ENCODE measurements at places on chromosomes 13 and 19.

- no peak for DNase-seq
These were observed 22.4 kb downstream of the RFXAP start for GRCh38 chr13:36841391-36841790.

- DNase-seq = no peak
These were observed 35.4 kb downstream of the DNAJC15 start for GRCh38 chr13:43058831-43059230.

GRCh38 chr19:13505761-13506470 is 363 bp downstream of the CACNA1A start:
- no peak for DNase-seq

DNA sequence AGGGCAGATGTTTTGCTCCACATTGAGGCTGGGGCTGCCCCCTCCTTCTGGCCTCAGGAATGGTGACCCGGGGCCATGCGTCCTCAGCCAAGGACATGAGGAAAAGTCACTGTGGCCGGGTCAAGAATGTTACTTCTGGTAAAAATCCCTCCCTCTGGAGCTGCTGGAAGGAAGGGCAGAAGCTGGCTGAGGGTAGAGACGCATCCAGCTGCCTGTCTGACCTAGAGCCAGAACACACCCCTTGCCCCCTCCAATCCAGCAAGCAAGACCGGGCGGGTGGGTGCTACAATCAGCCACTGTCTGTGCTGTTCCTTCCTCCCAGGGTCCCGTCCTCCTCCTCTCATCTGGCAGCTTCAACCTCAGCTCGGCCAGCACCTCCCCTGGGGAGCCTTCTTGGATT is 59.0 kb downstream of the PTPRS start:
- DNase-seq = no peak

DNA sequence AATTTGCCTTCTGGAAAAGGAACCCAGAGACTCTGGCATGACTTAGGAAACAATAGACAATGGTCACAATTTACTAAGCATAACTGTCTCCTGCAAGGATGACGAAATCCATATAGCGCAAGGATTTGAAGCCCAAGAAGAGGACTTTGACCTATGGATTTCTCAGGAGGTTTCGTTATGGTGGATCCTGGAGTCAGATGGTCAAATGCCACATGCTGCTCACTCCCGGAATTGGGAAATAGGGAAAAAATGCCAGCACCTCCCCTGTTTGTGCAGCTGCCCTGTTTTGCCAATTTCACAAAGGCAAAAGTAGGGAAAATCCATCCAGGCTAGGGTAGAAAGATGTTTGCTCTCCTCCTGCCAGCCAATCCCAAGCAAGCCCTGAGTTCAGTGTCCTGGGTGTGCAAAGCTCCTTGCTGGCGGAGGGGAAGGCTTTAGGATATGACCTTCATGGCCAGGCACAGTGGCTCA is 23.4 kb downstream of the RDH8 start:
- DNase-seq = no peak

- no peak for DNase-seq
These were observed 314.3 kb upstream of the ARGLU1 start for GRCh38 chr13:106882246-106882645.

- DNase-seq = no peak
These were observed 1.1 kb downstream of the PPP5C start for GRCh38 chr19:46347985-46348384.

GRCh38 chr19:512547-513365 is 5.5 kb downstream of the TPGS1 start:
- DNase-seq = no peak

GRCh38 chr19:49614096-49614833 is 23.3 kb downstream of the PRR12 start:
- DNase-seq = no peak

DNA sequence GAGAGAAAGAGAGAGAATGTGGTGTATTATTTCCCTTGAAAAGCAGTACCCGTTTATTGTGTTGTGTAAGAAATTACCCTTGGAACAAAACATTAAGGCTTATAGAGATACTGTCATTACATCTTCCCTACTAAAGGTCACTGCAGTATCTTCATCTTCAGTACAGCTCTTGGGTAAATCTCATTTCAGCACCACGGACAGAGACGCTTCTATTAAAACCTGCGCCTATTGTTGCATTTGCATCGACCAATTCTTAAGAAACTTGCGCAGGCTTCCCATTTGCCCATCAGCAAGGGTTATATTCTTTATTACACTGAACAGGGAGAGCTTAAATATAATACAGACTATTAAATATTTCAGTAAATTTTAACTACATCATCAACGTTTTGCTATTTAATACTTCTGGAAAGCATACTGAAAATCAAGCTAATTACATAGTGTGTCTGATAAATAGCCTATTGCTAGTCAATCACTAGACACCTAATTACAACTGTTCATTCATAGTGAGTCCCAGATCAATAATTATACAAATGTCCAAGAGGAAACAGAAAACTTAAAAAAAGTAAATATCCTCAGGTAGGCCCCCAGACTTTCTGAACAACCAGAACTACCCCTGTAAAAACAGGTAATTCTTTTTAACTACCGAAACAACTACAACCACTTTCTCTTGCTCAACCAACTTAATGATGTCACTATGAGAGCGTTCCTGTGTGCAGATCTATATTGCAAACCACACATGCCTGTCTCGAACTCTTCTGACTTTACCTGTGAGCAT is 350.6 kb downstream of the LIG4 start:
- peak; percentile 33 for DNase-seq

DNA sequence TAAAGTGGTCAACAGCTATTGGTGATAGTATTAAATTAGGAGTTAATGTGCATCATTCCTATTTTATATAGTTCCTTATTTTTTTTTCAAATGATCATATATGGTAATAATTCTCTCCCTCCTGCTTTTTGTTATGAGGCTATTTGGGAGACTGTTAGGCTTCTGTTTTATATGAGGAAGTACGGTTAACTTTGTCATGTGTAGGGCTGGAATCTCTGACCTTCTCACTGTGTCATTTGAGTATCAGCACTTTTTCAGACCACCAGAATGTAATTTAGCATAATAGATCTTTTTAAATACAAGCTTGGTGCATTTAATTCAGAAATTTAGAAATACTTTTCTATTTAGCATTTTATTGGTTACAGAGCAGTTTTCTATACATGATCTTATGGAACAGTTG is 7.7 kb downstream of the DGKH start:
- no peak for DNase-seq

DNA sequence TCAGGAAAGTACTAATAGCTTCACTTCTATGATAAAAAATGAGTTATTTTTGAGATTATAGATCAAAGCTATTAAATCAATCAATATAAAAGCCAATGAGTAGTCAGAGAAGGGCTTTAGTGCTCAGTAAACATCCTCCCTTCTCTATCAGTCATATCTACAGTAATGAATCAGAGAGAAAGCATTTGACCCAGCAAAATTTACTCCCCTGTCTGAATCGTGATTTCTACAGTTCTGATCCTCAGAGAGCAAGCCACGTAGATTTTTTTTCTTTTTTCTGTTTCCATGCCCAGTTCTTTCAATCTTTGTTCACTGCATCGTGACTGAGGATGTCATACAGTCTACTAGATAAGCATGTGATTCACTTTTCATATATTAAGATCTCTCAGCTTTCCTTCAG is 16.2 kb upstream of the MBNL2 start:
- no peak for DNase-seq

DNA sequence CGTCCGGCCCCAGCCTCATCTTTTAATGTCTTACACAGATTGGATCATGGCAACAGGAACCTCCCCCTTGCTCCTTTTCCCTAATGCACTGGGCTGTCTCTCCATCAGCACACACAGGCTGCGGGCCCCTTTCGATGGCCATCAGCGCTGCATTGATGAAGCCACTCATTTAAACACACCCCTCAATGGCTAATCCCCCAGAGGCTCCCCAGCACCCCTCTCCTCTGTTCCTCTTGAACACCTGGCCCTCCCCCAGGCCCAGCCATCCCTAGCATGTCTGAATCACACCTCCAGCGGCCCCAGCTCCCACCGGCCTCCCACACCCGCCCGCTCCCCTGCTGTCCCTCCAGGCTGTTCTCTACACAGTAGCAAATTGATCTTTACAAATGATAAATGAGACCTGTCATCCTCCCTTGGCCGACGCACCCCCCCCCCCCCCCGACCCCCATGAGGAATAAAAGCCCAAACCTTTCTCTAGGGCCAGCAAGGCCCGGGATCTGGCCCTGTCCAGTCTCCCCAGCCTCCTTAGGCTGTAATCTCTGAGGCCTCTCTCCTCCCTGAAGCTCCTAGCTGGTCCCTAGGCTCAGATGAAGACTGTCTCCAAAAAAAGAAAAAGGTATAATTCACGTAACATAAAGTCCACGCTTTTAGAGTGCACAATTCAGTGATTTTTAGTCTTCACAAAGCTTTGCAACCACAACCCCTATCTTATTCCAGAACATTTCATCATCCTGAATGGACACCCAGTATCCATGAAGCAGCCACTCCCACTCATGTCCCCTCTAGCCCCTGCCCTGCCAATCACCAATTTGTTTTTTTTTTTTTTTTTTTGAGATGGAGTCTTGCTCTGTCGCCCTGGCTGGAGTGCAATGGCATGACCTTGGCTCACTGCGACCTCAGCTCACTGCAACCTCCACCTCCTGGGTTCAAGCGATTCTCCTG is 7.4 kb downstream of the RPL28 start:
- DNase-seq = no peak

- DNase-seq = no peak
These were observed 19.3 kb upstream of the SGCG start for GRCh38 chr13:23161481-23161825.

- DNase-seq = no peak
These were observed 13.7 kb upstream of the SLC35E1 start for GRCh38 chr19:16585808-16586476.

DNA sequence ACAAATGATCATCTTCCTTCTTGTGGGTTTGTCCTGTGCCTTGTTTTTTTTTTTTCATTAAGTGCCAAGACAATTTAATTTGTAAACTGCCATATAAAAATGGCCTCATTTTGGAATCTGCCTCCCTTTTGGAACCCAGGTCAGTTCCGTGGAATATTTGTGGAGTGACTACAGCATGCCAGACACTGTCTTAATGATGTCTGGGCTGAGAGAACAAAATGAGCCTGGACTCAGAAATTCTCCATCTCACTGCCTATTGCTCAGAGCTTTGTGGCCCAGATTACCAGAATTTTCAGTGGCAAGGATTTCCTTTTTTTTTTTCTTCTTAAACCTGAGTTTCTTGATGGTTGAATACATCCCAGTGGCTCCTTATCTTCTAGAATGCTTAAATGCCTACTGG is 340.6 kb downstream of the ENOX1 start:
- no peak for DNase-seq

DNA sequence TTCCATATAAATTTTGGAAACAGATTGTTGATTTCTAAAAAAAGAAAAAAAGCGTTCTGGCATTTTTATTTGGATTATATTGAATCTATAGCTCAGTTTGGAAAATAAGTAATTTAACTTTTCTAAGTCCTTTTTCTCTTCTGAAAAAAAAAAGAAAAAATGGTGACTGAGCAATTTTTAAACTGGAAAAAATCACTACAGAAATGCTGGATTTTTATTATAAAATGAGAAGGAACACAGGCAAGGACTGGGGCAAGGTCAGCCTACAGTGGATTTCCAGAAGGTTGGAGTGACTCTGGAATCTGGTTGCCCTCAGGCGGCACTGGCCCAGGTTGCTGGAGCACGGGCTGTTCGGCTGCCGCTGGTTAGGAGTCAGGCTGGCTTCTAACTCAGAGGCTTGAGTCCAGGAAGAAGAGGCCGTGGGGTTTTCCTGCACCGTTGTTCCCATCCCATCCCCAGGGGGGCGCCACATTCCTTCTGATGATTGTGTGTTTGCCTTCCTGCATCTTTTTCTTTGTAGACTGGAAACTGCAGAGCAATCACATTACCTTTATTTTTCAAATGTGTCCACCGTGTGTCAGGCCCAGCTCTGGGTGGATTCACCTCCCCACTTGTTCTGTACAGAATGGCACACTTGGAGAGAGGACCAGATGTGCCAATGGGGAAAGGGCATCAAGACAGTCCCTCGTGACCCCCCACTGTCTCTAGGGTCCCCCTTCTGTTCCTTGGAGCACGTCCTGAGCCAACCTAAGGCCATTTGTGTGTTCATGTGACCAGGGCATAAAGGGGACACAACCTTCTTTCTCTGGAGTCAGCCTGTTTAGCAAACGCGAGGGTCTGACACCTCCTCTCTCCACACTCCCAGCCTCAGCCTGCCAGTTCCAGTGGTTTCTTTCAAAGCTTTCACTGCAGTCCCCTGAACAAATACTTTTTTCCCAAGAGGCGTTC is 44.5 kb upstream of the GTF3A start:
- DNase-seq = peak; percentile 16

All from NCI-H1105 (cell line).